Lung microvascular endothelial cell (primary cell): ENCODE measurements at places on chromosomes 12 and 14. TPM values are rescaled to one million over a fixed set of nuclear protein-coding genes. Genes with fewer than 3 reads are reported as not detected.

Gene AQP5
- not detected in 2 replicates for total RNA-seq

Gene RASSF9
- 4.1 and 10.9 TPM in 2 replicates for total RNA-seq

Gene LALBA
- not detected in 2 replicates for total RNA-seq

Gene CPNE8
- 8.7 and 14.3 TPM in 2 replicates for total RNA-seq

Gene TESPA1
- not detected in 2 replicates for total RNA-seq

Gene TAS2R7
- not detected in 2 replicates for total RNA-seq

Gene C1QL4
- total RNA-seq: not detected in 2 replicates

Gene NOS1
- total RNA-seq: not detected in 2 replicates

Gene ZDHHC22
- under 0.01 TPM in 1 of 2 replicates, not detected in the other for total RNA-seq

Gene KRT73
- total RNA-seq: not detected in 2 replicates

Gene C12orf50
- not detected in 2 replicates for total RNA-seq

Gene KRT80
- total RNA-seq: 0.20 and 0.65 TPM in 2 replicates

Gene NOVA1
- total RNA-seq: under 0.01 TPM in 1 of 2 replicates, not detected in the other

Gene C12orf56
- not detected in 2 replicates for total RNA-seq

Gene KIF26A
- total RNA-seq: 6.1 and 24.0 TPM in 2 replicates

Gene DDN
- under 0.01 TPM in 1 of 2 replicates, not detected in the other for total RNA-seq

Gene DAD1
- total RNA-seq: 300 and 362 TPM in 2 replicates

Gene TMEM233
- total RNA-seq: 0.40 and 0.44 TPM in 2 replicates

Gene PRICKLE1
- 9.4 and 22.2 TPM in 2 replicates for total RNA-seq

Gene MYO1H
- total RNA-seq: not detected in 2 replicates

Gene DPPA3
- total RNA-seq: not detected in 2 replicates

Gene CPNE6
- not detected in 2 replicates for total RNA-seq

Gene SIX4
- 0.20 and 0.87 TPM in 2 replicates for total RNA-seq

Gene FGF23
- total RNA-seq: not detected in 2 replicates

Gene SIRT4
- 0.87 and 3.2 TPM in 2 replicates for total RNA-seq

Gene TMPRSS12
- not detected in 2 replicates for total RNA-seq

Gene LHX5
- total RNA-seq: not detected in 2 replicates

Gene MYF5
- not detected in 2 replicates for total RNA-seq

Gene BIN2
- total RNA-seq: not detected in 2 replicates

Gene ADAMTS20
- total RNA-seq: not detected in 2 replicates
